GM23338 (cell line): ENCODE measurements at places on chromosomes 3 and 15. TPM values are rescaled to one million over a fixed set of nuclear protein-coding genes. Genes with fewer than 3 reads are reported as not detected.

- H3K4me1 ChIP-seq, result no peaks in the 10 kb centered on the region
- H3K27me3 ChIP-seq, result no peaks in the 10 kb centered on the region
- no peak overlapping the region for H3K4me3 ChIP-seq
- H3K27ac ChIP-seq, result no peak overlapping the region
Observed at GRCh38 chr3:176247191-176247590, 950.1 kb downstream of the TBL1XR1 start.

GRCh38 chr3:183301937-183302580 is 49.0 kb downstream of the B3GNT5 start:
- H3K4me3 ChIP-seq, result no peak overlapping the region
- H3K27ac ChIP-seq, result no peak overlapping the region
- no peak for DNase-seq
- no peaks in the 10 kb centered on the region for H3K36me3 ChIP-seq
- peaks cover 15% of the 10 kb centered on the region for H3K4me1 ChIP-seq

GRCh38 chr3:53718462-53718861 is 127.8 kb downstream of the CHDH start:
- H3K4me3 ChIP-seq, result no peak overlapping the region
- DNase-seq, result peak; percentile 42
- H3K27me3 ChIP-seq, result no peaks in the 10 kb centered on the region
- H3K36me3 ChIP-seq, result no peaks in the 10 kb centered on the region

DNA sequence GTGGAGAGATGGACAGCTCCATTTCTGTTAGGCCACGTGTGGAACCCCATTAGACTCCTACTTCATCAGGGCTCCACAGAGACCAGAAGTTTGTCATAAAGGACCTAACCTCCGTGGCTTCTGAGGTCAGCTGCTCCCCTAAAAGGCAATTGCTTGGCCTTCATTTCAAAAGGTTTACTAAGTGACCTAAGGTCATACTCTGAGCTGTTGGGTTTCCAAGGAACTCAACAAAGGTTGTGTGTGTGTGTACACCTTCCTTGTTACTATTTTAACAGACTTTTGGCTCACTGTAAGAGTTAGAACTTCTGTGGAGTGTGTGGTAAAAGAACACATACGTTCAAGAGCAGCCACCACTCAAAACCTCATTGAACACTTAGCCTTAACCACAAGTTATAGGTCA is 73.9 kb downstream of the SEC22A start:
- H3K27ac ChIP-seq, result no peak overlapping the region
- DNase-seq, result no peak
- no peaks in the 10 kb centered on the region for H3K36me3 ChIP-seq
- H3K4me1 ChIP-seq, result peaks cover 23% of the 10 kb centered on the region

DNA sequence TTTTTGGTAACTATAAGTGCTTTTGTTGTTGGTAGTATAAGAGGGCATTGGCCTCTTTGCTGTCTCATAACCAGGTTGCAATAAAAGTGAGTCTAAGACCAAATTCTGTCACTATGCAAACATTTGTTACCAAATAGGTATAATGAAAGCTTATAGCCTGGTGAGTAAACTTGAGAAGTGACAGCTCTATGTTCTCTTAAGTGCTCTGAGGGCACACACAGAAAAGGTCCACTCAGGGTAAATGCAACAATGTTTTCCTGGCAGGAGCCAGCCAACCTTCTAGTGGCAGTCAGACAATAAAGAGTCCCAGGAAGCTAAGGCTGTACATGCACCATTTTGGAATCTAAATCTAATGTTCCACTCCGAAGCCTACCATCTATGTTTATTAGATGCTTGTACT is 262.1 kb upstream of the TGFBR2 start:
- no peaks in the 10 kb centered on the region for H3K36me3 ChIP-seq
- no peak overlapping the region for H3K4me3 ChIP-seq
- DNase-seq, result no peak
- no peak overlapping the region for H3K27ac ChIP-seq
- 0 out of 2 replicates have a peak, but pooled peaks cover 6% of the 10 kb centered on the region for H3K4me1 ChIP-seq

DNA sequence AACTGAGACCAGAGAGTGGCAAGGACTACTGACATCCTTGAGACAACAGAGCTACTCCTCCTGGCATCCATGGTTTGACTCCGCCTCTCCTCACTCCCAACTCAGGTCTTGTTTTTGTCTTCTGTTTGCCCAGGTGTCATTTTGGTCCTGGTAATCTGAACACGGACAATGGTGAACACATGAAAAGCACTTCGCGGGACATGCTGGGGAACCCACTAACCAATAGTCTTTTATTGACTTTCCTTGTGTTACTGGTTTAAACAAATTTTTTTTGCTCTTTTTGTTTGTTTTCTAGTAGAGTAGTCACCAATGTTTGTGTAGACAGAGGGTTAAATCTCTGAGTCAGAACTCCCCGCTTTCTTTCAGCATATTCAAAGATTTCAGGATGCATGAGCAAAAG is 38.4 kb downstream of the LARP6 start:
- H3K4me1 ChIP-seq, result no peaks in the 10 kb centered on the region
- no peak overlapping the region for H3K4me3 ChIP-seq
- DNase-seq, result no peak
- H3K36me3 ChIP-seq, result no peaks in the 10 kb centered on the region
- H3K27me3 ChIP-seq, result no peaks in the 10 kb centered on the region

GRCh38 chr3:187777331-187777941 is 32.2 kb upstream of the BCL6 start:
- H3K36me3 ChIP-seq, result no peaks in the 10 kb centered on the region

DNA sequence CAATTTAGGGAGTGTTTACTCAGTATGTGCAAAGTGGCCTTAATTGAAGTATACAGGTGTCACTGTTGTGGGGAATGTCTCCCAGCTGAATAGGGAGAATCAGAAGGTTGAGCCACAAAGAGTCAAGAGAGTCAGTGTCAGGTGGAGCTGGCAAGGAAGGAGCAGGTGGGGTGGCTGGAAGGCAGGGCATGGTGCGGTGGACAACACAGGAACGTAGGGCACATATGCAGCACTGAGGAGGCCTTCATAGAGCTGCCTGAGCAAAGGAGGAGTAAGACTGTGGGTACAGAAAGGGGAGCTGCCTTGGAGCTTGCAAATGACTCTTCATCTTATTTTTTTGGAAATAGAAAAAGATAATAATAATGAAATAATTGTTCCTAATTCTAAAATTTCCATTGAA is 20.0 kb downstream of the ARHGEF3 start:
- no peaks in the 10 kb centered on the region for H3K27me3 ChIP-seq
- no peak overlapping the region for H3K27ac ChIP-seq
- H3K36me3 ChIP-seq, result no peaks in the 10 kb centered on the region
- DNase-seq, result no peak

- H3K36me3 ChIP-seq, result no peaks in the 10 kb centered on the region
- no peak overlapping the region for H3K27ac ChIP-seq
- DNase-seq, result no peak
- H3K27me3 ChIP-seq, result no peaks in the 10 kb centered on the region
- no peaks in the 10 kb centered on the region for H3K4me1 ChIP-seq
Observed at GRCh38 chr3:156131241-156131640, 10.9 kb downstream of the KCNAB1 start.

GRCh38 chr15:69755551-69756310 is 303.1 kb downstream of the RPLP1 start:
- DNase-seq, result peak; percentile 23
- H3K4me3 ChIP-seq, result 0 out of 2 replicates have a peak overlapping the region, but pooled peaks have one; percentile 34
- no peaks in the 10 kb centered on the region for H3K36me3 ChIP-seq
- no peak overlapping the region for H3K27ac ChIP-seq

DNA sequence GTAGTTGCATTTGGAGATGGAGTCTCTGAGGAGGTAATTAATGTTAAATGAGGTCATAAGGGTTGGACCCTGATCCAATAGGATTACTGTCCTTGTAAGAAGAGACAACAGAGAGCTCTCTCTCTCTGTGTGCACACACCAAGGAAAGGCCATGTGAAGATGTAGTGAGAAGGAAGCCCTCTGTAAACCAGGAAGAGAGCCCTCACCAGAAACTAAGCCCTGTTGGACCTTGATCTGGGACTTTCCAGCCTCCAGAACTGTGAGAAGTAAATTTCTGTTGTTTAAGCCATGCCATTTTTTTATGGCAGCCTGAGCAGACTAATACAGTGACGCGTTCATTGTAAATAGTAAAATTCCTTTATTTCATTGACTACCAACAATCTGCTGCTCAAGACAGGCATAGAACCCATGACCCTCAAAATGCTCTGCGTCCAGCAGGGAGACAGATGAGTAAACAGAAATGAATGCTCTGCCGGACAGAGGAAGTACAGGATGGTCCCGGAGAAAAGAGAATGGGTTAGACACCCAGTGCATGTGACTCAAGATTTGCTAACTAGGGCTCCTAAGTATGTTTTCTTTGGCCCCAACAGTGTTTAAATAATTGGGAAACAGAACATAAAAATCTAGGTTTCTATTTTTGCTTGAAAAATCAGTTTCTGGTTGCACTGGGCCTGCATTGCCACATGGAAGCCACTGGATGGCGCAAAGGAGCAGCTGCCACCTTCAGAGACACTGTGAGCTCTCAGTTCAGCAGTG is 37.9 kb upstream of the TNFAIP8L3 start:
- H3K4me3 ChIP-seq, result no peak overlapping the region
- no peak overlapping the region for H3K27ac ChIP-seq
- H3K27me3 ChIP-seq, result no peaks in the 10 kb centered on the region
- DNase-seq, result peak; percentile 59
- no peaks in the 10 kb centered on the region for H3K4me1 ChIP-seq

DNA sequence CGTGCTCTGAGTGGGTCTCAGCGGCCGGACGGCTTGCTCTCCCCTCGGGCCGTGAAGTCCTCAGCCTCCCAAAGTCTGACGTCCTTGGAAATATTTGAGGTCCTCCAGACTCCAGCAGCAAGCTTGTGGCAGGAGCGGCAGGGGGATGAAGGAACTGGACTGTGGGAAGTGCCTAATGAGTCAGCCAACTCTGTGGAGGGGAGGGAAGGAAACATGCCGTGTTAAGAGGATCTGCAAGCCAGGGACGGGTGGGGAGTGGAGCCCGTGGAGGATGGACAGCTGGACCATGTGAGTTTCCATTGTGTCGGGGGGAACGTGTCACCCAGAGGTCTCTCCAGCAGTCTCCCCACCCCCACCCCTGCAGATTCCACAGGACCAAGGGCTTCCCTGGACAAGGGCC is 39.4 kb upstream of the IDH2 start:
- no peak for DNase-seq
- H3K4me1 ChIP-seq, result no peaks in the 10 kb centered on the region
- H3K36me3 ChIP-seq, result no peaks in the 10 kb centered on the region
- H3K4me3 ChIP-seq, result no peak overlapping the region

DNA sequence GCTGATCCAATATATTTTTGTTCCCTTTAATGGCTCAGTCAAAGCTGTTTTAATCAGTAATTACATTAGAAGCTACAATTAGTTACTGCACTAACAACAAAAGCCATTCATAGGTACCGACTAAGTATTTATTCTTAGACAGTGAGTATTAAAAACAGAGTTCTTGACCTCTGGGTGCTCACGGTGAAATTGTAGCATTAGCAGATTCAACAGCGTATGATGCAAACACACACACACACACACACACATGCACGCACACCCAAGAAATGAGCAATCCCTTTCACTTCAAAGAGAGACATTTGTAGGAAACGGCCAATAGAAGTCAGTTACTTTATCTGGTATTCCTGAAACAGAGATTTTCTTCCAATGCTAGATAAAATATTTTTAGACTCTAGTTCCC is 27.0 kb upstream of the MITF start:
- H3K27ac ChIP-seq, result no peak overlapping the region
- no peak for DNase-seq
- no peaks in the 10 kb centered on the region for H3K27me3 ChIP-seq
- no peaks in the 10 kb centered on the region for H3K4me1 ChIP-seq
- H3K36me3 ChIP-seq, result no peaks in the 10 kb centered on the region
- H3K4me3 ChIP-seq, result no peak overlapping the region

DNA sequence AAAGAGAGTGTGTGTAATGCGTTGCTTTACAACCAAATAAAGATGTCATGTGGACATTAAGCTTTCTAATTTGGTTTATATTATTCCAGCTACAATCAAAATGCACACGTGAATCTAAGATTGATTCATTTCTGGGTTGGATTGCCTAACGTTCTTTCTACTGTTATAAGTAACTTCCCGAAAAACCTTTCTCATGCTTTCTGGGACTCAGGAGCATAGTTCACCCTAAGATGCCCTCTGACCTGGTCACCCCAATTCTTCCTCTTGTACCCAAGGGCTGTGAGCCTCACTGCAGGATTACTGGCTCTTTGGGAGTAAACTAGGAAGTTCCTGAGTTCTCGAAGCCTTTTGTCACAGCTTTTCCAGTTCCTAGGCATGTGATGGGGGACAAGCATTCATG is 12.7 kb upstream of the LMCD1 start:
- no peak for DNase-seq
- no peak overlapping the region for H3K27ac ChIP-seq
- peaks cover 7% of the 10 kb centered on the region for H3K4me1 ChIP-seq
- no peaks in the 10 kb centered on the region; the same call in 1 of the 2 replicates for H3K36me3 ChIP-seq
- no peak overlapping the region for H3K4me3 ChIP-seq

- peak; percentile 28 for DNase-seq
- no peaks in the 10 kb centered on the region for H3K27me3 ChIP-seq
- H3K36me3 ChIP-seq, result no peaks in the 10 kb centered on the region
- peaks cover 24% of the 10 kb centered on the region for H3K4me1 ChIP-seq
- no peak overlapping the region for H3K27ac ChIP-seq
Observed at GRCh38 chr3:177463863-177464262, 266.6 kb upstream of the TBL1XR1 start.

GRCh38 chr3:64358176-64358575 is 132.9 kb upstream of the PRICKLE2 start:
- no peak overlapping the region for H3K27ac ChIP-seq
- H3K4me3 ChIP-seq, result no peak overlapping the region
- H3K27me3 ChIP-seq, result no peaks in the 10 kb centered on the region
- H3K36me3 ChIP-seq, result no peaks in the 10 kb centered on the region

DNA sequence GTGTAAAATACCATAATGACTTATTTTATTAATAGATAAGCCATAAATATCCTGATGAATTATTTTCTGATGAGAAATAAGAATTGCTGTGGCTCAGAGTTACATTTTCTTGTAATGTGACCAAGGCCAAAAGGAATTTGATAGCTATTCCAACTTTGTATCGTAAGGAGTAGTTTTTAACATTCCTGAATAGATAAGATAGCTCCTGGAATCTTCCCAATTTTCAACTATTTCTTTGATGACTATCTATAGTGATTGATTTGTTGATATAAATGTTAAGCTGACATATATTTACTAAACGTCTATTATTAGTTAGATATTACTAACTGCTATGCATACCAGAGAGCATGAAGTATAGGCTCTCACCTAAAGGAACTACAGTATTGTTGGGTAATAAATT is 49.1 kb upstream of the SATB1 start:
- H3K36me3 ChIP-seq, result no peaks in the 10 kb centered on the region
- no peak overlapping the region for H3K27ac ChIP-seq
- no peak for DNase-seq

GRCh38 chr3:27553886-27554540 is 69.8 kb upstream of the SLC4A7 start:
- no peaks in the 10 kb centered on the region for H3K4me1 ChIP-seq
- no peaks in the 10 kb centered on the region; the same call in 1 of the 2 replicates for H3K36me3 ChIP-seq
- H3K27me3 ChIP-seq, result no peaks in the 10 kb centered on the region
- DNase-seq, result no peak

GRCh38 chr3:99842826-99843589 is 25.3 kb downstream of the CMSS1 start:
- H3K27me3 ChIP-seq, result no peaks in the 10 kb centered on the region
- no peaks in the 10 kb centered on the region for H3K36me3 ChIP-seq
- peak; percentile 75 for DNase-seq
- H3K4me1 ChIP-seq, result peaks cover 9% of the 10 kb centered on the region
- no peak overlapping the region for H3K27ac ChIP-seq

The PAK6 gene
- 6.6 and 20.0 TPM in 2 replicates for total RNA-seq

The WNT5A gene
- 2.2 and 4.0 TPM in 2 replicates for total RNA-seq

The HEXA gene
- total RNA-seq, result 41.0 and 43.8 TPM in 2 replicates

The ALDH1A2 gene
- total RNA-seq, result 0.80 TPM in 1 of 2 replicates, not detected in the other

The TMC3 gene
- total RNA-seq, result not detected in 2 replicates

The ACTC1 gene
- 18.6 and 26.2 TPM in 2 replicates for total RNA-seq

The KIF7 gene
- total RNA-seq, result 13.4 and 20.1 TPM in 2 replicates

The WDR73 gene
- 25.2 and 29.3 TPM in 2 replicates for total RNA-seq

The GPR176 gene
- total RNA-seq, result 226 and 248 TPM in 2 replicates

The GHSR gene
- not detected in 2 replicates for total RNA-seq
